AG10803 (cell line): ENCODE measurements at places on chromosomes 7 and 10.

DNA sequence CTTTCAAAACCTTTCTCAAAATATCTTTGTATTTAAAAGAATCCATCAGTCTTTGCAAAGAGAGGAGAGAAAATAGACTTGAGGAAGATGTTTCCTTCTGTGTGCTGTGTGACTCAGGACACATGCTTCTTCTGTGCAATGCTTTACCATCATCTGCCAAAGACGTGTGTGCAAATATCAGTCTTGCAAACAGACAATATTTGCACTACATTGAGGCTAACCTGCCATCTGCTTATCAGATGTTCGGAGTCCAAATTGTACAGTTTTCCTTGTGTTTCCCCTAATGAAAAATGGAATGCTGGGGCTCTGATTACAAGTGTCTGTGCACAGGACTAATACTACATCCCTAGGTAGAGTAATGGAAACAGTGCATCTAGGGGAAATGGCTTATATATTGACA, 353.1 kb upstream of the LRRTM3 start:
- no peak for DNase-seq

DNA sequence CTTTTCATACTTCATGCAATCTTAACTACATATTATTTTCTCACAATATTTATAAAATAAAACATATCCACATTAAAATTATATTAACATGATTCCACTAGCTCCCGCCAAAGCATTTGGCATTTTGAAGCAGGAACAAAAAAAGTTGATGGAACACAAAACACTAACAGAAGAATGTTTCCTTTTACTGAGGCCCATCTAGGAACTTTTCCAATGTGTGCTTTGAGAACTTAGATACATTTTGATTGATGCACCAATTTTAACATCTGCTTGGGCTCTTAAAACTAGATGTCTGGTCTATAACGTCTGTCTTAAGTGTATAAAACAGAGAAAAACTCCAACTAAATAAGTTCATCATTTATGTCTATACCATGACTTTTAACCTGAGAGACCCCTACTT, 1214.8 kb downstream of the SORCS1 start:
- no peak for DNase-seq

DNA sequence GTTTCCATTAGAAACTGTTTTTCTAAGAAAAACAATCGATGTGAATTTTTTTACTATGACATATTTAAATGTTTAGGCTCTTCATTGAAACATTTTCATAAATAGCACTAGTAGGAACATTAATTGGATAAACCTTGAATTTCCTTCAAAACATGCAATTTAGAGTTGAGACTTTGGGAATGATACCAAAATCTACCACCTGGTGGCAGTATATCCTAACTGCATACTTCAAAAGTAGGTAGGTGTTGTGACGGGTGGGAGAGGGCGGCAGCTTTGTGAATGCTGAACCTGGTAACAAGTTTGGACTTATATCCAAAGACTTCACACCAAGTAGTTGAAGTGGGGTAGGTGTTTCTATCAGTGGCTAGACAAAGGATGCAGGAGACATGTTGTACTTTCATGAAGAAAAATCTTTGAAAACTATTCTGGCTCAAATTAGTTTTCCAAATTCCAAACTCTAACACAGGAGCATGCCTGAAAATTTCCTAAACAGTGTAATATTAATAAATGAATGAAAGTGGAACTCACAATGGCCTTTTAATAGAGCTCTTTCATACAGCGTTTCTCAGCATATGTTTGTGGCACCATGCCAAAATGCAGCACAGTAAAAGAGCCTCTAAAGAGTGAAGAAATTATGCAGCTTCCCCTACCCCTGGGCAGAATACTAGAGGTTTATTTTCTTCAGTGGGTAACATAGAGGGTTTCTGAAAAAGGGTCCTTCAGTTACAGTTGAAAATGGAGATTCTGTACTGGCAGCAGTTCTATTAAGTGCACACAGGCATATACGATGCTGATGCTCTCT, 201.0 kb upstream of the TPK1 start:
- DNase-seq: peak; percentile 16

GRCh38 chr10:112490545-112490944, 43.5 kb downstream of the VTI1A start:
- DNase-seq: peak; percentile 4

DNA sequence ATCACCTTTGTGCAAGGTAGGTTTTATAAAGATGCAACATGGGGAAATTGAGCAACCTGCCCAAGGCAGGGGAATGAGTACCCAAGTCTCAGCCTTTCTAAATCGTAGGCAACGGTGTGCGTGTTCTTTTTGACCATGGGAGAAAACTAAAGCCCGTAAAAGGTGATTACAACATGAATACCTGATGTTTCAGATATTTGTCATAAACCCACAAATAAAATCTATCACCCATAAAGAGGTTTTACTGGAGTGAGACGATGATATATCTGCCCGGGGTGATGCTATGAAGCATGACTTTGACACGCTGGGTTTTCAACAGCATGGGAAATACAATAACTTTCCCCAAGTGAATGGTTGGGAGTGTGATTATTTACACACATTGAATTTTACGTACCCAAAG, 406.3 kb upstream of the KLF6 start:
- DNase-seq: no peak

DNA sequence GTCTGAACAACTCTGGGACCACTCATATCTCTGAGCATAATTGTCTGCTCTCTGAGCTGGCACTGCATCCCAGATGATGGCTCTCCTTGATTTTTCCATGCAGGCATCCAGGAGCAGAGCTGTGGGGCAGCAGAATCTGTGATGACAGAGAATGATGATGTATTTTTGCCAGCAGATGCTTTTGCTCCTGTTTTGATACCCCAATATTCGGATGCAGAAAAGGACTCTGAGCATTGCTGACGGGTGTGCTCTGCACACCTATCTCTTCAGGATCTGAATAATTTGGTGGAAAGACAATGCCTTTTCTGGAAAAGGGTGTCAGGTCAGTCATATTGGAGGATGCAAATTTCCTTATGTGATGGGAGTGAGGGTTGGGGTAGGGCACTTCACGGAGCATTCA, 735.9 kb downstream of the KCNMA1 start:
- DNase-seq: no peak

GRCh38 chr10:23412223-23412622, 26.7 kb upstream of the OTUD1 start:
- DNase-seq: peak; percentile 31

DNA sequence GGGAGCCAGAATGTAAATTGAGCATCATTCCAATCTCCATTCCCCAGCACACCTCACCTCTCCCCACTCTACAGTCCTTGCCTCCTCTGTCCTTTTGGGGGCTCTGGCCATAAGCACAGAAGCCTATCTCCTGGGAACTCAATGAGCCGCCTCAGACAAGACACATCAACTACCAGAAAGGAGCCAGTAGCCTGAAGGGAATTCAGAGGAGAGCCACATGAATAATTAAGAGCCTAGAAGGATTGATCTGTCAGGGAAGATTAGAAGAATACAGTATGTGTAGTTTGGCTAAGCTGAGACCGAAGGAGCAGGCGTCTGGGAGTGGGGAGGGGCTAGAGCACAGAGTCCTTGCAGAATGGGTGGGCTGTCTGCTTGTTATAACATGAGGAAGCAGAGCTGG, 31.2 kb downstream of the FRMD4A start:
- no peak for DNase-seq

DNA sequence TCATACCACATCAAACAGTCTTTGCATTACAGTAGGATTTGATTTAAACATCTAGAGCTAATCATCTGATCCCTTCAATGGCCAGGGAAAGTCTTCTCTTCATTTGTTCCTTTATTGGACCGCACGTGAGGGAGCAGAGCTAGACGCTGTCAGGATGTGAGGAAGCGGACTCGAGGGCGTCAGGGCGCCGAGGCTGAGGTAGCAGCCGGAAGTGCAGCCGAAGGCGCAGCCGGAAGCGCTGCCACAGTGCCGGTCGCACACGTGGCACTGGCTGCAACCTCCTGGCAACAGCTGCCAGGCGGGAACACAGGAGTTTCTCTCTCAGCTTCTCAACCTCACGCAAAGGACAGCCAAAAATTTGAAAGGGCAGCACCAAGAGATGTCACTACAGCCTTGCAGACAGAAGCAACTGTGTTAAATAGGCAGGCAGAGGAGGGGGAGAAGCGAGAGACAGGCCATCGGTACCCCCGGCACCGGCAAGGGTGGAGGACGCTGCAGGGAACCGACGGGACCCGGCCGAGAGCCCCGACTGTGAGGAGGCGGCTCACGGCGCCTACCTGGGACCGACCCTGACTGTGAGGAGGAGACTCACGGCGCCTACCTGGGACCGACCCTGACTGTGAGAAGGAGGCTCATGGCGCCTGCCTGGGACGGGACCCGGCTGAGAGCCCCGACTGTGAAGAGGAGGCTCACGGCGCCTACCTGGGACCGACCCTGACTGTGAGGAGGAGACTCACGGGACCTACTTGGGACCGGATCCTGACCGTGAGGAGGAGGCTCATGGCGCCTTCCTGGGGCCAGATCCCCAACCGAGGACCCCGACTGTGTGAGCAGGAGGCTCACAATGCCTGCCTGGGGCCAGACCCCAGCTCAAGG, 32.3 kb downstream of the VIPR2 start:
- no peak for DNase-seq

DNA sequence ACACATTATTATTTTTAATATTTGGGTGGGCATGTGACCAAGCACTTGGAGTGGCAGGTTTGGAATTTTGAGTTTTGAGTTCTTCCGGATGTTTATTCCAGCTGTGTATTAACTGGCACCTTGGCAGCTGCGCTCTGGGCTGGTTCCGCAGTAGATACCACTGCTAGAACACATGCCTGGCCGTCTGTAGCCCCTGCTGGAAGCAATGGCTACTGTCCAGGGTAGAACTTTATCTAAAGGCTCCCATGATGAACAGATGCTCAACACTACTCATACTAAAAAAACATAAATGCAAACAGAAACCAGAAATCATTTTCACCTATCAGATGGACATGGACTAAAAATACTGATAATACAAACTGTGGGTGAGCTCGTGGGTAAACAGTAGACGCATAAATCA, 19.4 kb upstream of the SH3PXD2A start:
- DNase-seq: no peak

DNA sequence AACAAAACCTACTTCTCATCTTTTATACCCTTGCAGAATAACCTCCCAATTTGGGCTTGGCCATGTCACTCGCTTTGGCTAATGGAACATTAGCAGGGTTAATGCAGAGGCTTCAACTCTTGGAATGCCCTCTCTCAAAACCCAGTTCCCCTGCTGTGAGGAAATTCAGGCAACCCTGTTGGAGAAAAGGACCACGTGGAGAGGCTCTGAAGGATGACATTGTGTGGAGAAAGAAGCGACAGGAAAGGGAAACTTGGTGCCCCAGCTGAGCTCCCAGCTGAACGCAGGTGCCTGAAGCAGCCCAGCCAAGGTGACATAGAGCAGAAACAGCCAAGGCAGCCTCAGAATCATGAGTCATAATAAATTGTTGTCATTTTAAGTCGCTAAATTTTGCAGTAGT, 214.2 kb upstream of the GHITM start:
- DNase-seq: no peak

DNA sequence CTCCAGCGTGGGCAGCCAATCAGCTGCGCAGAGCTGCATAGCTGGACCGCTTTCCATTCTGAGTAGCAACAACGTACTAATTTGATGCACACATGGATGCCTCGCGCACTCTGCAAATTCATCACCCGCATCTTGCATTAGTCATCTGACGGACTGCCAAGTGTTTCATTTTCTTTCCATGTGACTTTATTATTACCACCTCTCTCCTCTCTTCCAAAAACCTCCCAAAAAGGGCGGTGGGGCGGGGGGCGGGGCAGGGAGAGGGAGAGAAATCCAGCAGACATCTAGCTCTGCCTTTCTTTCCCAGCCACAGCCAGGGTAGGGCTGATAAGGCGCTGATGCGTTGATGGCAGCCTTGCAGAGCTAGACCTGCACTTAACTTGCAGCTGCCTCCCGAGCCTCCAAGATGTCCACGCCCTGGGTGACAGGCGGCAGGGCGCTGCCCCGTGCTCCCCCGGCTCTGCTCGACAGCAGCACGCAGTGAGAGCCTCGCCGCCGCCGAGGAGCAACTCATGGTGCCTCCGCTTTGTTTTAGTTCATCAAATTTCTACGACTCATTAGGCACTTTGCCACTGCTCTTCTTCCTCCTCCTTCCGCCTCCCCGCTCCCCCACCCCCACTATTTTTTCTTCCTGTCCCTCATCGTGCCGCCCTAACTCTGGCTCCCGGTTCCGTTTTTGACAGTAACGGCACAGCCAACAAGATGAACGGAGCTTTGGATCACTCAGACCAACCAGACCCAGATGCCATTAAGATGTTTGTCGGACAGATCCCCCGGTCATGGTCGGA, 147.3 kb downstream of the CELF2 start:
- DNase-seq: peak; percentile 81

DNA sequence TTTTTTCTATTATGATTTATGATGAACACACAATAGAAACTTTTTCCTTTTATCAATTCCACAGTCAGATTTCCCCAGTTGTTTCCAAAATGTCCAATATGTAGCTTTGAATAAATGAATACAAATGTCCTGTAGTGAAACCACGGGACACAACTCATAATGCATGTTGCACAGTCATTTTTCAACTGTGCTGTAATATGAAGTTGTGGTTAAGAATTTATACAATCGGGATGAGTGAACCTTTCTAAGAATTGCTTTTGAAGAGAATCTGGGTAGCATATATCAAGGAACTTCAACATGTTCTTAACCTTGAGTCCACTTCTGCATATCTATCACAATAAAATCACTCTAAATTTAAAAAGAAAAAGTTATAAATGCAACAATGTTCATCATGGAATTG, 14.6 kb upstream of the ST7 start:
- DNase-seq: no peak

GRCh38 chr10:6065835-6066234, 3.7 kb upstream of the IL2RA start:
- DNase-seq: no peak

DNA sequence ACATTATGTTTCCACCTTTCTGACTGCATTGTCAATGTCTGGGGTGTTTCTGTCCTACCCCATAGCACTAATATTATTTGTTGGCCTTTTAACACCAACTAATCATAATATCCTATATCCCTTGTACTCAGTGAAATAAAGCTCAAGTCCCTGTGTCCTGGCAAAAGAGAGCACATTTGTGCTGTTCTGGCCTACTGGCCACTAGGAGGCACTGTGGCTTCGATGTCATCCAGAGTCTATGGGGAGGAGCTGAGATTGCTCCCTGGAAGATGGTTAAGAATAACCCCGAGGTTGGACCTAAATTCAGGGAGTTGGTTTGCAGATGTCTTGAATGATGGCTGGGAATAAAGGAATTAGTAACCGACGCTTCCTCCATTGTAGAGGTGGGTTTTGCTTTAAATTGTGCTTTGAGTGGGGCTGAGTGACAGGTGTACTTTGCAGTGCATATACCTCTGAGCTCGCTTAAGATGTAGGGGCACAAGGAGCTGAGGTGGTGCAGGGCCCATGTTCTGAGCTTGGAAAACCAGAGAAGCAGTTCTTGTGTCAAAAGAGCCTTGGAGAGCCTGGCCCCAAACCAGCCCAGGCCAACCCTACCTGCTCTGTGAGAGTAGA, 191.2 kb upstream of the PRSS1 start:
- peak; percentile 36 for DNase-seq

GRCh38 chr7:67854221-67855178, 857.9 kb downstream of the TYW1 start:
- peak; percentile 72 for DNase-seq
